HFFc6 (cell line): ENCODE measurements at places on chromosomes 7 and 10. TPM values are rescaled to one million over a fixed set of nuclear protein-coding genes. Genes with fewer than 3 reads are reported as not detected.

- H3K27me3 ChIP-seq, result peaks cover 38% of the 10 kb centered on the region
- no peak for DNase-seq
- H3K36me3 ChIP-seq, result no peaks in the 10 kb centered on the region
- H3K4me1 ChIP-seq, result no peaks in the 10 kb centered on the region
- H3K27ac ChIP-seq, result no peak overlapping the region
- no peak overlapping the region for H3K4me3 ChIP-seq
These were observed 2.1 kb downstream of the RET start for GRCh38 chr10:43078986-43079273.

DNA sequence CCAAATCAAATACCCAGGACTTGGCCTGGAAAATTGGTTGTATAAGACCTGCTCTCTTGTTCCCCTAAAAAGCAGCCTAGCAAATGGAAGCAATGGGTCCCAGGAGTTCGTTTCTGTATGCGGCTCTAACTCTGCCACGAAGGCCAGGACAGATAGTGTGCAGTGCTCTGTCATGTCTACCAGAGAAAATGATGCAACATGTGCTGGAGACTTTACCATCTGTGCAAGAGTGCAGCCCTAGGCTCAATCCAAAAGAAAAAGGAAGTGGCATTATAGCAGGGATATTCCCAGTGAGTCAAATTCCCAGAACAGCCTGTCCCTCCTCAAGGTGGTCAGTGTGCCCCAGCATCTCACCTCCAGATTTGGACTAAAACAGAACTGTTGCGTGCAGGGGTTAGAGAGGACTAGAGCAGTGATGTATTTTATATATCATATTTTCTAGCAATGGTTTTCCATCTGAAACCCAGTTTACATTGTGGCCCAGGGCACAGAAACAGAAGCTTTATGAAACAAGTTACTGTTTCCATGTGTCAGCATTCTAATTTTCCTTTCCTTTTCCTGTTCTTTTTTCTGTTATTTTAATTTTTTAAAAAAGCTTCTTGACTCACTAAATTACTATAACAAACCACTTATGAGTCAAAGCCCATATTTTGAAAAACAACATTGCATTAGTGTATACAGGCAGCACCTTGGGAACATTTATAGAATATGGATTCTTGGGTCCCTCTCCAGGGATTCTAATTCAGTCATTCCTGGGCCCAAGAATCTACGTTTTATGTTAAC, 311.2 kb downstream of the RNLS start:
- H3K4me3 ChIP-seq, result peak overlapping the region; percentile 60
- no peak for DNase-seq
- no peaks in the 10 kb centered on the region for H3K27me3 ChIP-seq
- H3K36me3 ChIP-seq, result no peaks in the 10 kb centered on the region
- peak overlapping the region; percentile 88 for H3K27ac ChIP-seq
- H3K4me1 ChIP-seq, result peaks cover 29% of the 10 kb centered on the region

- H3K27ac ChIP-seq, result no peak overlapping the region
- peaks cover 8% of the 10 kb centered on the region; the same call in 1 of the 2 replicates for H3K36me3 ChIP-seq
- H3K27me3 ChIP-seq, result no peaks in the 10 kb centered on the region
- H3K4me3 ChIP-seq, result no peak overlapping the region
- H3K4me1 ChIP-seq, result no peaks in the 10 kb centered on the region
These were observed 75.8 kb upstream of the MRLN start for GRCh38 chr10:59829024-59829423.

DNA sequence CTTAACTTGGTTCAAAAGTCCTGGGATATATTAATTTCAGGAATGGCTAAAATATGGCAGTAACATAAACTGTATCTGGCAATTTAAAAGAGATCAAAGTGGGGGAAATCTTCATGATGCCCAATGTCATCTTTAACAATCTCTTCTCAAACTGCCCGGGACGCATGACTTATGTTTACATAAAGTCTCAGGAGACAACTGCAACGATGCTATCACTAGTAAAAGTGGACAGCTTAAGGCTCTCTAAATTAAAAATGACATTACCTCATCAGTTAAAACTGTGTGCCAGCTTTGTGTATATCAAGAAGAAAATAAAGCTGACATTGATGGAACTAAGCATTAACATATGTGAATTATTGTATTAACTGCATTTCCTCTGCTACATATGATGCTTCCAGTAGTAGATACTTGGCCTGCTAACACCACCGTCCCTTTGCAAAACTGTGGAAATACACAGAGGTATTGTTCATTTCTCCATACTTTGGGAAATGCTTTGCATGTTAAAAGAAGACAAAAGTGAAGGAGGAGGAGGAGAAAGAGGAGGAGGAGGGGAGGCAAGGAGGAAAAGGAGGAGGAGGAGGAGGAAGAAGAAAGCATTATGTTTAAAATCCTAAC, 62.4 kb downstream of the NRP1 start:
- no peak for DNase-seq
- peak overlapping the region; percentile 38; the same call in 1 of the 2 replicates for H3K4me3 ChIP-seq
- H3K27me3 ChIP-seq, result no peaks in the 10 kb centered on the region

DNA sequence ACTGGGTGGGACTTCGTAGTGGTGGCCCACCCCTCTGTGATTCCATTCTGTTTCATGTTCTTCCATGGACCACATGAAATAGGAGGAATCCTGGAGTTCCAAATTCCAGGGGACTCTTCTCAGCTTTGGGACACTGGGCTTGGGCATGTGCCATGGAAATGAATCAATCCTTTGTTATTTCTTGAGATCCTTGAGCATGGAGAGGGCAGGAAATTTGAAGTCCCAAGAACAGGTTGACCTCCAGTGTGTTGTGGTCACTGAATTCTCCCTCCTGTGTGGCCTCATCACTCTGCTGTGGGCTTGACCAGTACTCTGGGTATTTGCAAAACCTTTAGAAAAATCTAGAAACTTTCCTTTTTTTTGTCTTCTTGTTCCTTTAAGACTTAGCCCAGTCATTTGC, 22.7 kb downstream of the TACR2 start:
- H3K36me3 ChIP-seq, result peaks cover 22% of the 10 kb centered on the region
- H3K4me3 ChIP-seq, result no peak overlapping the region; the same call in 1 of the 2 replicates
- peak; percentile 17 for DNase-seq
- peaks cover 5% of the 10 kb centered on the region for H3K27me3 ChIP-seq
- peak overlapping the region; percentile 42 for H3K27ac ChIP-seq

DNA sequence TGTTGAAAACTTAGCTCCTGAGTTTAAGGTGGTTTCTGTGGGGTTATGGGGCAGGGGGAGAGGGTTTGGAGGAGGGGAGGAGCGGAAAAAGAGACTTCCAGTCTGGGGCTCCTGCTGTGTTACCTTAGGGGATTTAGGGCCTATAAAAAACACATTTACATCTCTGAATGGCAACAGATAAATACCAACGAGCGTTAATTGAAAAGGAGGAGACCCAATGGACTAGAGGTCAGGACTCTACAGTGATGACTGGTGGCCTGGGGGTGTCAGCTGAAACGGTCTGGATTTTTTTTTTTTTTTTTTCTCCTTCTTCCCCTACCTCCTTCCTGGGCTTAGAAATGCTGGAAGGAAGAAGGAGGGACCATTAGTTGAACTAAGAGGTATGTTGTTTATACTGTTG, 47.4 kb downstream of the AUTS2 start:
- H3K27ac ChIP-seq, result no peak overlapping the region
- no peak overlapping the region for H3K4me3 ChIP-seq
- H3K36me3 ChIP-seq, result no peaks in the 10 kb centered on the region
- H3K27me3 ChIP-seq, result no peaks in the 10 kb centered on the region
- no peak for DNase-seq

GRCh38 chr10:683448-684071, 5.9 kb downstream of the DIP2C start:
- H3K27ac ChIP-seq, result peak overlapping the region; percentile 99
- peaks cover 3% of the 10 kb centered on the region; the same call in 1 of the 2 replicates for H3K27me3 ChIP-seq
- H3K4me3 ChIP-seq, result peak overlapping the region; percentile 90
- H3K4me1 ChIP-seq, result peaks cover 70% of the 10 kb centered on the region
- H3K36me3 ChIP-seq, result peaks cover 16% of the 10 kb centered on the region
- peak; percentile 99 for DNase-seq

DNA sequence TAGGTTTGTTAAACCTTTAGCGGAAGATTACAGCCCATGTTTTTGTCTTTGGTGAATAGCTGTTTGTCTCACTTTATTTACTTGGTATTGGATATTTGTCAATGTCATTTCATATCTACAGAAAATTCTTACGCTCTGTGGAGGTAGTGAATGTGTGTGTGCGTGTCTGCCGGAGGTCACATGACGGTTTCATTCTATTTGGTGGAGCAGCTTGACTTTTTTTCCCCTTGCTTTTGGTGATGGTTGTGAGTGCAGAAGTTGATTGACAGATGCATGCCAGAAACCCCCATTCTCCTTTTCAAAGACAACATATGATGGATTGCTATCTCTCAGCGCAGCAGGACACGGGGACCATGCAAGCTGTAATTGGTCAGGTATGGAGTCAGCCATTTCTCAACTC, at the start of gene POU6F2:
Gene POU6F2, plus strand, starts transcription at position 225 of the 400 bp plus-strand sequence. Its CDS starts 45 bp downstream, at position 270.
- no peaks in the 10 kb centered on the region; the same call in 1 of the 2 replicates for H3K27me3 ChIP-seq
- no peaks in the 10 kb centered on the region for H3K4me1 ChIP-seq

DNA sequence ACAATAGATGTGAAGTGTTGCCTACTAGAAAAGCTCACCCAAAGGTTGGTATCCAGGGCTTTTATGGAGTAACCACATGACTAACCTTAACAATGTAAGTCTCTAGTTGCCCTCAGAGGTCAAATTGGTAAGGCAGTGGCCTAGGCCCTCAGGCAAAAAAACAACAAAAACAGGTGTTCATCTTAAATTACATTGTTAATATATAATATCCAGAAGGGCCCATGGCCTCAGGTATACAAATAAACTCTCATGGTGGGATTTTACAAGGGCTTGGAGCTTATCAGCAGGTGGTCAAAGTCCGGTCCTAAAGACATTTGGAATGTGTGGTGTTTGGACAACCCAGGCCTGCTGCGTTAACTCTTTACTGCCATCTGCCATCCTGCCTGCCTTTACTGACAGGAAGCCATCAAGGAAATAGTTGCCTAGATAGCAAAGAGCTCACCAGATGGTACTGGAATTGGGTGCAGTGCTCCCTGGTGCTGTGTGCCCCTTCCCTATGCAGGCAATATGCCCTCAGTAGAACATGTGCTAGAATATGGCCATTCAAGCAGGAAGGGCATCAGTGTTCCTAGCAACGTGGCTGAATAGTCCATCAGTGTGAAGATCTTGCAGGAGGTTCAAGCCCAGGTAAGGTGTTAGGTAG, 36.2 kb downstream of the TOMM7 start:
- peaks cover 44% of the 10 kb centered on the region for H3K4me1 ChIP-seq
- H3K4me3 ChIP-seq, result no peak overlapping the region
- no peaks in the 10 kb centered on the region for H3K27me3 ChIP-seq
- DNase-seq, result no peak

GRCh38 chr7:151018421-151019129, 5.7 kb downstream of the ATG9B start:
- no peak overlapping the region for H3K27ac ChIP-seq
- no peaks in the 10 kb centered on the region for H3K36me3 ChIP-seq
- peaks cover 45% of the 10 kb centered on the region for H3K27me3 ChIP-seq

- DNase-seq, result no peak
- no peak overlapping the region for H3K4me3 ChIP-seq
- H3K36me3 ChIP-seq, result no peaks in the 10 kb centered on the region
- no peaks in the 10 kb centered on the region for H3K27me3 ChIP-seq
These were observed 1110.8 kb upstream of the POT1 start for GRCh38 chr7:126040114-126041045.

DNA sequence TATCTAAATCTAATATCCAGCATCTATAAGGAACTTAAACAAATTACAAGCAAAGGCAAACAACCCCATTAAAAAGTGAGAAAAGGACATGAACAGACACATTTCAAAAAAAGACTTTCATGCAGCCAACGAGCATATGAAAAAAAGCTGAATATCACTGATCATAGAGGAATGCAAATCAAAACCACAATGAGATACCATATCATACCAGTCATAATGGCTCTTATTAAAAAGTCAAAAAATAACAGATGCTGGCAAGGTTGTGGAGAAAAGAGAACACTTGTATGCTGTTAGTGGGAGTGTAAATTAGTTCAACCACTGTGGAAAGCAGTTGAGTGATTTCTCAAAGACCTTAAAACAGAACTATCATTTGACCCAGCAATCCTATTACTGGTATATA, 334.4 kb upstream of the CACNA2D1 start:
- H3K27me3 ChIP-seq, result peaks cover 10% of the 10 kb centered on the region; the same call in 1 of the 2 replicates
- peaks cover 7% of the 10 kb centered on the region for H3K4me1 ChIP-seq
- no peak overlapping the region for H3K27ac ChIP-seq
- peak; percentile 17 for DNase-seq

- no peak for DNase-seq
- H3K36me3 ChIP-seq, result peaks cover 6% of the 10 kb centered on the region
- H3K27ac ChIP-seq, result no peak overlapping the region
- H3K27me3 ChIP-seq, result peaks cover 29% of the 10 kb centered on the region
These were observed 1.9 kb downstream of the INA start for GRCh38 chr10:103278862-103279298.

GRCh38 chr10:17562614-17563013, 54.6 kb downstream of the HACD1 start:
- H3K36me3 ChIP-seq, result no peaks in the 10 kb centered on the region
- H3K27me3 ChIP-seq, result peaks cover 4% of the 10 kb centered on the region; the same call in 1 of the 2 replicates
- H3K4me3 ChIP-seq, result no peak overlapping the region

DNA sequence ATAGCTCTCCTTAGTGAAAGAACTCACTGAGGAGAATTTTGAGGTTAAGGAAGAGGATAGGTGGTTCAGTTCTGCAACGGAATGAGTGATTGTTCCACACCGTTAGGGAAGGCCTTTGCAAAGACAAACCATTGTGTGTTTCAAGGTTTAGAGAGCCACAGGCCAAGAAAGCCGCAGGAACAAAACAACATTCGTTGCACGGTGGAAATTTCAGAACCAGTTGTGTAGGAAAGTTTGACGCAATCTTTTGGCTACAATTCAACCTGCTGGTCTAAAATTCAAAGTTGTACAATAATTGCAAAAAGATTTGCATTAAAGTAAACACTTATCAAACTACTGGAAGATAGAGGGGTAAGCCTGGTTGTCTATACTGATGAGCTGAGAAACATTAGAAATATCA, 91.4 kb downstream of the FAM107B start:
- no peak overlapping the region for H3K27ac ChIP-seq
- H3K4me3 ChIP-seq, result no peak overlapping the region
- peaks cover 18% of the 10 kb centered on the region for H3K4me1 ChIP-seq
- DNase-seq, result no peak
- H3K36me3 ChIP-seq, result no peaks in the 10 kb centered on the region

DNA sequence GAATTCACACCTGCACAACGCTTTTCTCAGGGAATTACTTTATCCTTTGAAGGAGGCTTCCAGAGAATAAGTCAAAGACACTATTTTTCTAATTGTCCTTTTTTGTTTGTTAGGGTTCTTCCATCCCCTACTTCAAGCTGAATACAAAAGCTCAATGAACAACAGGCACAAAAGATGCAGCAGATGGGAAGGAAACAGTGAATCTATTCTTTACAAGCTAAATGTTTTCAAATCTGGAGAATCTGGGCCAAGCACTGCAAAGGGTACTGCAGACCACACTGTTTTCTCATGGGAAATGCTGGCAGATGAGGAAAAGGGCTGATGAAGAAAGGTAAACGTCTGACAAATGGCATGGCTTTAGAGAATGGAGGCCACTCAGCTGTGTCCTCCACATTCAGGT, 18.5 kb downstream of the LIPA start:
- peaks cover 17% of the 10 kb centered on the region for H3K4me1 ChIP-seq
- H3K4me3 ChIP-seq, result no peak overlapping the region
- H3K27me3 ChIP-seq, result no peaks in the 10 kb centered on the region; the same call in none of the 2 replicates

GRCh38 chr7:39033885-39034624, 56.3 kb downstream of the POU6F2 start:
- no peaks in the 10 kb centered on the region for H3K4me1 ChIP-seq
- DNase-seq, result no peak
- H3K27me3 ChIP-seq, result peaks cover 3% of the 10 kb centered on the region
- H3K36me3 ChIP-seq, result no peaks in the 10 kb centered on the region

GRCh38 chr7:11170175-11170574, 196.5 kb downstream of the PHF14 start:
- H3K27me3 ChIP-seq, result no peaks in the 10 kb centered on the region; the same call in 1 of the 2 replicates
- H3K4me1 ChIP-seq, result no peaks in the 10 kb centered on the region
- no peak for DNase-seq
- H3K4me3 ChIP-seq, result no peak overlapping the region

Gene PRRT4
- not detected in 2 replicates for total RNA-seq

Gene SPDYE8
- total RNA-seq, result not detected in 3 replicates

Gene HECW1
- total RNA-seq, result 3.4 to 5.5 TPM (median 4.8 TPM) in 3 replicates

Gene BTBD16
- total RNA-seq, result not detected in 3 replicates

Gene HOXA5
- total RNA-seq, result 1.4 to 2.9 TPM (median 2.6 TPM) in 3 replicates

Gene NEUROD6
- not detected in 3 replicates for total RNA-seq

Gene RAMP3
- not detected in 3 replicates for total RNA-seq
